ENCODE measurements at places on chromosomes 13 and 19. TPM values are rescaled to one million over a fixed set of nuclear protein-coding genes. Genes with fewer than 3 reads are reported as not detected.

Gene ONECUT3
- total RNA-seq = not detected

Gene EDNRB
- total RNA-seq = not detected

Gene CGB5
- 1.0 TPM for total RNA-seq

Gene EHD2
- total RNA-seq = 128 TPM

Gene ZNF155
- total RNA-seq = 3.2 TPM

Gene TEX101
- not detected for total RNA-seq

Gene CYP4F22
- 0.08 TPM for total RNA-seq

Gene ZNF772
- 1.6 TPM for total RNA-seq

Data from A549 treated with DMSO at 1 μM for 4 hours (cell line).